ENCODE measurements at places on chromosomes 2 and 18.

- no peak for DNase-seq
These were observed 43.6 kb upstream of the TMEM18 start for GRCh38 chr2:720842-721241.

DNA sequence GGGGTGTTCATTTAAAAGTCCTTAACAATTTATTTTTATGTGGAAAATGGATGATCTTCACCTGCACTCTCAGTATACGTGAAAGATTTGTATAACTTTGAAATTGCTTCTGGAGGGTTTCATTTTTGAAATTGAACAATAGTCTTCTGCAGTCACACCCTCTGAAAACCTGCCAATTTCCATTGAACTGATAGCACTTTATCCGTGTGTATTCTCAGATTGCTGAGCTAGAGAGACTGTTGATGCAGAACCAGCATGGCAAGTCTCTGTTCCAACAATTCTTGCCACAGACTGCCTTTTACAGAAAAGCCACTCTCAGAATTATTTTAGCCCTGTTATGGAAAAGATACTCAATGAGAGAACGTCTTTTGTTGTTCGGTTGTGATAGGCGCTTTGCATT lies 6.6 kb upstream of the GULP1 start:
- DNase-seq = no peak

GRCh38 chr2:214019973-214020345 lies 390.9 kb upstream of the VWC2L start:
- no peak for DNase-seq

DNA sequence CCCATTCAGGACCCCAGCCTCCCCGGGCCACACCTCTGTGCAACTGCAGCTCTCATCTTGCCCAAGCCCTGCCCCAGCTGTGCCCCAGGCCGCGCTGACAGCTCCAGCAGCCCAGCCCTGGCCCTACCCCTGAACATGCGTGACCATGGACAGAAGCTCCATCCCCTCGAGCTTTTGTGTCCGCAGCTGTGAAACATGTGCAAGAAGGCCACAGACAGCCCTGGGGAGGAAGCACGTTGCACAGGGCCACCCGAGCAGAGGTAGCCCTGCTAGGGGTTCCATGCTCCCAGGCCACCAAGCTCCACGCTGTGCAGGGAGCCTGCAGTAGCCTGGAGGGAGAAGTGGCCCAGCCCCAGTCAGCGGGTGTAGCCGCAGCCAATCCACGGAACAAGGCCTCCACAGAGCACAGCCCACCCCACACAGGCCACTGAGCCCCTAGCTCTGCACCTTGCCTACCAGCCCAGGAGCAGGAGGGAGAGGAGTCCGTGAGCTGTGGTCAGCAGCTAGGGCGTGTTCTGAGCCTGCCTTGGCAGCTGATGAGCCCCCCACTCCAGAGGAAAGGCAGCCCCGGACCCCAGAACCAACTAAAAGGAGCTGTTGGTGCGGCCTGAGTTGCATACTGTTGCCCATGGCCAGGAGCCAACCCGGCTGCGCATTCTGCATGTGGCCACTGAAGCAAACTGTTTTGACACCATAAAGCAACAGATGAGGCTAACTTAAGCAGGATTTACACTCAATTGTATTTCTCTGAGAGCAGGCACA lies 184.0 kb downstream of the SEPTIN10 start:
- DNase-seq = no peak

- DNase-seq = no peak
These were observed 111.7 kb upstream of the GPC1 start for GRCh38 chr2:240323601-240324291.

GRCh38 chr2:51084750-51085149 lies 52.8 kb upstream of the NRXN1 start:
- DNase-seq = no peak

DNA sequence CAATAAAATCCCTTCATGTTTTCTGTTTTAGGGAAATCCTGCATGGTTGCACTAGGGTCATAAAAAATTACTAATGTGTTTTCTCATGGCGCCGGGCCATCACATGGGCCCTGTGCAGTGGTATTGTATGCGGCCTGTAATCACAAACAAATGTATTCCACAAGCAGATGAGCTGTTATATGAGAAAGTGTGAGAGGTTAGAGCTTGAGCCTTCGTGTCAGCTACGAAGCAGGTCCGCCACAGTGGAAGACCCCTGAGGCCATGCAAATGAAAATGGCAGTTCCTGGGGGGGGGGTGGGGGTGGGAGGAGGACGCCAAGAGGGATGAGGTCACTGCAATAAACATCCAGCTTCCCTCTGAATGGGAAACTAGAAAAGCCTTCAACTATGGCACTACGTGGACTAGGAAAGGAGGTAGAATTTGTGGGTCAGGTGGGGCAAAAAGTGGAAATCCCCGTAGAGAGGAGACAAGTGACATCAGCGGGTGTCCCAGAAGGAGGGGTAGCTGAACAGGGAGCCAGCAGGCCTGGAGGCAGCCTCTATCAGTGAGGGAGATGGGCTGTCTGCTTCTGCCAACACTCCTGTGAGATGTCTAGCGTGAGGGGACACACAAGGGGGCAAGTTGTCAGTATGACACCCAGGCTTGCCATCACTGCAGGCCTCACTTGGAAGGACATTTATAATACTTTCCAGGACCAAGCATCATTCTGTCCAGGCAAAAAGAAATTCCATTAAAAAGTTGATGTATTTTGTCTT lies 130.3 kb upstream of the CTAGE1 start:
- DNase-seq = no peak

GRCh38 chr2:237441605-237442274 lies 27.8 kb upstream of the COL6A3 start:
- no peak for DNase-seq

GRCh38 chr2:71794611-71795010 lies 341.2 kb downstream of the DYSF start:
- no peak for DNase-seq

GRCh38 chr2:143803936-143804335 lies 674.7 kb downstream of the ARHGAP15 start:
- DNase-seq = no peak

GRCh38 chr2:235088496-235088921 lies 136.7 kb downstream of the SH3BP4 start:
- no peak for DNase-seq

DNA sequence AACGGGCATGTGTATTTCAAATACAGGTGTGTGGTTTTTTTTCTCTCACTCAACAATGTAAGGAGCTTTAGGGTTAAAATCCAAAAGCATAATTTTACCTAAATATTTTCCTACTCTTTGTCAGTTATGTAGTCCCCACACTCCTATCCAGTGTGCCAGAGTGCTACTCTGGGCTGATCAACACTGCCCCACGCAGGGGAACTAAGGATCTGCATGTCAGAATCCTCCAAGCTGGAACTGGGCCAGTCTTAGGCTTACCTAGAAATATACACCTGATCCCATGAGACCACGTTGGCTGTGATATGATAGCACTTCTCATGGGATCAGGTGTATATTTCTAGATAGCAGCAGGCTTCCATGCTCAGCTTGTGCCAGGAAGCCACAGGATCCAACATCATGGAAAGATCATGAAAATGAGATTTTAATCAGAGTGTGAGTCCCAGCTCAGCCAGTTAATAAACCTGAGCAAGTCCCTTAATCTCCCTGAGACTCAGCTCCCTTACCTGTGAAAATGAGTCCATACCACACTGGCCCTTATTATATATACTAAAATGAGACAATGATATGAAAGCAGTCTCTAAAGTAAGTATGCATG lies 29.7 kb downstream of the CCDC141 start:
- DNase-seq = no peak

GRCh38 chr2:96528006-96528699 lies 8.4 kb upstream of the ARID5A start:
- DNase-seq = no peak

GRCh38 chr18:30094556-30094955 lies 948.0 kb downstream of the DSC3 start:
- DNase-seq = no peak

DNA sequence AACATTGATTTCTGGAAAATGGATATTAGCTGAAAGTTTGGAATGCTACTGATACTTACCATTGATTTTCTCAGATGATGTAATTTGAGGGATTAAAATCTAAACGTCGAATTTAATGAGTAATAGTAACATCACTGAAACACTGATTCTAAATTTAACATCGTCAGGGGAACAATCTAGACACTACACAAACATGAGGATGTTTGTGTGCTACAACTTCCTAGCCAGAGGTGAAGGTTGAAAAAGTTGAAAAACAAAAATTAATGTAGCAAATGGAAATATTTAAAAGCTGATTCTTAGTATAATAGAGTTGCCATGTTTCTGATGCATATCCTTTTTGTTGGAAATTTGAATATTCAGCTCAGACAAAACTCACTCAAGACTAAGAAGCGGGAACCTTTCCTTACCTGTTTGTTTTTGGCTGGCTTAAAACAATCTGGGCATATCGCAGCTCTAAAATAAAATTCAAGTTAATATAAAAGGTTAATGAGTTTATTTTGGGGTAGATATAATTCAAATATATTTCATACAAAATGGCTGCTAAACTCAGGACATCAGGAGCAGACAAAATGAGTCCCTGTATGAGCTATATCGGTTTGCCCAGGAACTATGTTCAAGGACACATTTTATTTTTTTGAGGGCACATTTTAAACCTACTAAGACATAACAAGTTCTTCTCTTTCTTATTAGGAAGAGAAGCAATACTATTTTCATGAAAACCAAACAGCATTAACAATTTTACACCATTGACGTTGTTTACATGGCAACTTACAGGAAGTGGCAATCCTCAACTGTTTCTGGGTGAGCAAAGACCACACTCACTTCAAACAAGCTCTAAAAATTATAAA lies 52.6 kb upstream of the PEX13 start:
- DNase-seq = no peak

DNA sequence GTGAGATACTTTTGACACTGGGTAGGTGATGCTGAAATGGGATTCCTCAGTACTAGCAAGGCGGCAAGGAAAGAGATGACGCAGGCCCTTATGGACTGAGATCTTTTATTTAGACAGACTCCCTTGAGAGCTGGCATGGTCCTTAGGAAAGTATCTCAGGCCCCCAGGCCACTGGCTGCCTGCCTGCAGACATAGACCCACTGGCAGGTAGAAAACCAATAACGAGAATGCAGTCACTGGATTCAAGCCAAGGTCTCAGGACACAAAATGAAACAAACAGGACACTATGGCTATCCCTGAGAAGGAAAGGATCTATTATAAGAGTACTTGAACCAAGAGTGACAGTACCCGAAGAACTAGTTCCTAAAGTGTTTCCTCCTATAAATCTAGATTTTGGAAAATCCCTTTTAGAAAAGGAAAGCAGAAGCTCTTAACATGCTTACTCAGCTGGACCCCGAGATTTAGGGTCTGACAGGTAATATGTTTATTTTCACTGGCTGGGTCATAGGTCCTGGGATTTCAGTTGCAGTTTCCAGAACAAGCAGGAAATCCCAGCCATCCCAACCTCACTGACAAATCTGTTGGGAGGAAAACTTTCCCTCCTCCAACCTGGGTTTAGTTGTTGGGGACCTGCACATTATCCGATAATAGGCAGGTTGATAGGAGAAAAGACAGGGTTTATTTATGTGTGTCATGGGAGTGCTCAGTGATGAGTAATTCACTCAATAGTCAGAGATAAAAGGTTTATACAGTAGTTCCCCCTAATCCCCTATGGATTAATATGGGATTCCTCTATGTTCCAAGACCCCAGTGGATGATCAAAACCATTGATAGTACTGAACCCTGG lies 44.5 kb downstream of the COMMD1 start:
- DNase-seq = peak; percentile 88

- DNase-seq = no peak
These were observed 507.9 kb upstream of the CDH2 start for GRCh38 chr18:28684746-28685355.

DNA sequence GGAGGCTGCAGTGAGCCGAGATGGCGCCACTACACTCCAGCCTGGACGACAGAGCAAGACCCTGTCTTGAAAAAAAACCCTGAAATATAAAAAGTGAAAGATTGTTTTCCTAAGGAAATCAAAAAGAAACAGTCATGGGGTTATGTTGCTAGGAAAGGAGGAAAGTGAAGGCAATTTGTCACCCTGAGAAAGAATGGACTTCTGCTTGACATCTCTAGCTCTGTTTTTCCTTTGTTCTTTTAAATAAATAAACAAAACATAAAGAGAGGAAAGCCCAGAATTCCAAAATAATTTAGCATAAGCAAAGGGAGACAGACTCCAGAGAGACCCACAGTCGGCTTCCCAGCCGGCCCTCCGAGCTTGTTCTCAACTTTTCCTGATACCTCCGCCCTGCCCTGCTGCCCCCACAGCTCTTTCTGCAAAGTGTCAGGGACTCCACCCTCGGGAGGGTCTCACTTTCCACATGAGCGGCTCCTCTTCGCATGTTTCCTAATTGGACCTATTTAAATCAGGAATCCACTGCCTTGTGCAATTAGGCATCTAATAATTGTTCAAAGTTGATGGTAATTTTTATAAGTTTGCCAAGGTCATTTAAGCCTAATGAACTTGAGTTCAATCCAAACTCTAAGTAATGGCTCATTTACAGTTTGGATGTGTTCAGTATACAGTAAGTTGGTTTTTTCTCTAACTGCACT lies 49.8 kb upstream of the COPS8 start:
- no peak for DNase-seq

DNA sequence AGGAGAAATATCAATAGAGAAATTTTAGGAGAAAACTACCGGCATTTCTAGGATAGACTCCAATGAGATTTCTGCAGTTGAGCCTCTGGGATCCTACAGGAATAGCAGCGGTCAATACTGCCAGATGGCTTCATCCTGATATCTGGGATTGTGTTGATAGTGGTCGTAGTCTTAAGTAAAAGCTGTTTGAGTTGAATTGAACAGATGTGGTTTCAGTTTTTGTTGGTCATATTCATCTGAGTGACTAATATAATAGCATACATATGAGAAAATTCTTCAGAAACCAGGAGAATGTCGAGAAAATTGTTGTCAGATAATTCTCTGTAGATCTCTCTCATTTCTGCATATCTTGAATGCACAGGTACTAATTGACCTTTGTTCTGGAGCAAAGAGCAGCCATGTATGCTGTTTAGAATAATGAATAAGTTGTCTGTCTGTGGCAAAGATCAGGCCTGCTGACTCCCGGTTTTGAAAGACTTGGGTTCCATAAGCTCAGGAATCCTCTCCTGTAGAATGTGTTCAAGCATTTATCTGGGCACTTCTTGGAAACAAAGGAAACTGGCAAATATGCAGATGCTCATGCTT lies 288.1 kb downstream of the TMX3 start:
- DNase-seq = no peak

- no peak for DNase-seq
These were observed 84.6 kb downstream of the CLHC1 start for GRCh38 chr2:55147531-55147930.

GRCh38 chr2:161173541-161174194 lies 13.4 kb downstream of the TANK start:
- no peak for DNase-seq

DNA sequence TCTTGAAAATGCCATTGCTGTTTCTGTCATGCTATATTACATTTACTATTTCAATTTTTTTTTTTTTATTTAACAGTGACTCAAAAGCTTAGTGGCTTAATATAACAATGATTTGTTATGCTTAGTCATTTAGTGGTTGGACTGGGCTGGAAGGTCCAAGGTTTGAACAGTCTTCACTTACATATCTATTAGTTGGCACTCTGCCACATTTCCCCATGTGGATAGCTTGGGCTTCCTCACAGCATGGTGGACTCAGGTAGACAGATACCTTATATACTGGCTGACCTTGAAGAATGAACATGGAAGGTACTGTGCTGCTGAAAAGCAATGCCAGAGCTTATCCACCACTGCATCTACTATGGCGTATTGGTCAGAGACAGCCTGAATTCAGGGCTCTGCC lies 909.5 kb upstream of the SOX11 start:
- no peak for DNase-seq
